Urothelium cell line (cell line): ENCODE measurements at places on chromosomes 12 and 14.

GRCh38 chr12:93059925-93060665 is 131.0 kb upstream of the EEA1 start:
- no peak for DNase-seq

GRCh38 chr14:60266021-60266937 is 17.3 kb downstream of the PPM1A start:
- DNase-seq: peak; percentile 66

- peak; percentile 34 for DNase-seq
Observed at GRCh38 chr12:57389033-57389432, 41.8 kb downstream of the R3HDM2 start.

- DNase-seq: no peak
Observed at GRCh38 chr12:121581686-121582429, 1.0 kb upstream of the KDM2B start.

GRCh38 chr14:55954108-55954507 is 164.1 kb upstream of the PELI2 start:
- DNase-seq: no peak

GRCh38 chr12:104938371-104938770 is 19.7 kb downstream of the SLC41A2 start:
- DNase-seq: no peak

DNA sequence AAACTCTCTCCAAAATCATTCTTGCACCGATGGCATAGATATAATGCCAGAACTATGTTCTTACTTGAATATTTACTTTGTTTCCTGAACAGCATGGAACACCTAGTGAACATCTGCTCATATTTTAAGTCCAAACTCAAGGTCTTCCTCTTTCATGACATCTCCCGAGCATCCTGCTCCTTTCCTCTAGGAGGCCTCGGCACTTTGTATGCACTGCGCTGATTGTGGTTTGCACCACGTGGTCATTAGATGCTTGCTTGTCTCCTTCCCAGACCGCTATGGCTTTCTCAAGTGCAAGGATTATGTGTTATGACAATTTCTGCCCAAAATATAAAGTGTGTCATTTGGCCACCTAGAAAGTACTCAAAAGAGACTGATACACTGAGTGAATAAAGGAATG is 912.0 kb downstream of the GALC start:
- no peak for DNase-seq

DNA sequence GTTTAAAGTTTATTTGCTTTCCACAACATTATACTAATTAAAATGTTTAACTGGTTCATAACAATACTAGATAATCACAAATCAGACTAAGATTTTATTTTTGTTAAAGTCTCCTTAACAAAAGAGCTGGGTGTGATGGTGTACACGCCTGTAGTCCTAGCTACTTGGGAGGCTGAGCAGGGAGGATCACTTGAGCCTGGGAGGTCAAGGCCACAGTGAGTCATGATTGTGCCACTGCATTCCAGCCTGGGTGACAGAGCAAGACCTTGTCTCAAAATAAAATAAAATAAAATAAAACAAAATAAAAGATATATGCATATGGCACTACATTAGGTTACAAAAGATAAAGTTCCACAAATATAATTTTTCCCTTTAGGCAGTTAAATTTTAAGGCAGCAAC is 5.6 kb downstream of the MIS18BP1 start:
- DNase-seq: no peak

DNA sequence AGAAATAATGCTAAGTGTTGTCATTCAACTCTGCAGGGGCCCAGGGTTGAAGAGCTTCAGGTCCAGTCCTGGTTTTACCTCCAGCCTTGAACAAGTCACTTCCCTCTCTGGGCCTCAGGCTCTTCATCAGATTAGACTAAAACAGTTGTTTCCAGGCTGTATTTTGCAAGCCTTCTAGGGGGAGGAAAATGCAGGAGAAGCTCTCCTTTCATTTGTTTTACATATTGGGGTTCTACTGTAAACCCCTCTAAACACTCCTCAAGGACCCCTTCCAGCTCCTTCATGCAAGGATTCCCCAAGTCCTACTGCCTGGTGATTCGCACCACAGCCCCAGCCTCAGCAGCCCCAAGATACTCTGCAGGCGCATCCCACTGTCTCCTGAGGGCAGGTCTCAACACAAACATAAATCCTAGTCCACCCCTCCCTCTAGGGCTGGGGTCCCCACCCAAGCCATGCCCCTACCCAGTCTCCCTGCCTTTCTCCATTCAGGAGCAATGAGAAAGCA is 2.7 kb downstream of the SDR9C7 start:
- DNase-seq: no peak
